ENCODE measurements at places on chromosomes 3 and 15.

- no peak for DNase-seq
These were observed at the start of gene TMEM212 for GRCh38 chr3:171842864-171843518. Gene TMEM212 (plus strand): TSS chr3:171843349. CDS start chr3:171843384, 35 bp downstream.

DNA sequence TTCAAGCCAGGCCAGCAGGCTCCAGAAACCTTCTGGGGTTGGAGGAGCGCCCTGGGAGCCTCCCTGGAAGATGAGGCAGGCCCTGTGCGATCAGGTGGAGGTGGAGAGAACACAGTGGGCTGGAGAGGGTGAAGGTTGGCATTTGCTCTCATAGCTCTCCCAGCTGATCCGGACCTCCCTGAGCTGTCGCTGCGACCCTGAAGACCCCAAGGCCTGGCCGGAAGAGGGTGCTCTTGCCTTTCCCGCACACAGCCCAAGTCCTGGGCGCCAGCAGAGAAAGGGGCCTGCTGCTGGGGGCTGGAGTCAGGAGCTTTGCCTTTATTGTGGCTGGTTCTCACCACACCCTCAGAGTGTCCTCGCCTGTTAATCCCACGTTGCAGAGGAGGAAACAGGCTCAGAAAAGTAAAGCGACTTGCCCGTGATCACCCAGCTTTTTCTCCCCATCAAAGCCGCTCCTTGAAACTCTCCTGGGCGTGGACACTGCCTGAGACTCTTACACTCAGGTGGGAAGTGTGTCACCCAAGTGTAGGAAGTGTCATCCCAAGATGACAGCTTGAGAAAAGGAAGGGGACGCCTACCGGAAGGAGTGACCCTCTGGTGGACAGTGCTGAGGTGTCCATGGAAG is 8.6 kb upstream of the RPL29 start:
- no peak for DNase-seq

DNA sequence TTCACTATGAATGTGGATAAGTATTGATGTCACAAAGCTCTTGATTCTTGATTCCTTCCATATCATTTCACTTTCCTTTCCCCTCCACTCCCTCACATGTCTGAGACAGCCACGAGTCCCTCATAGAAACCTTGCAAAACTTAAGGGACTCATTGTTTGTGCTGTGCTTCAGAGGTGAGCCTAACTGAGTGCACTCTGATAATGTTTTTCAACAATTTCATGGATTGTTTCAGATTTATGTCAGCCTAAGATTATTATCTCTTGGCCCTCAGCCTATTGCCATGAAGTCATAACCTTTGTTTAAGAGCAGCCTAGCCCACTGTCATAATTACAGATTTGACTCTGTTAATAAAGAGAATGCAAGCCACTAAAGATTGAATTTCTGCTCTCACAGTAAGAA is 363.6 kb downstream of the MECOM start:
- DNase-seq: no peak

- DNase-seq: no peak
These were observed 295.2 kb upstream of the THBS1 start for GRCh38 chr15:39285663-39286062.

- no peak for DNase-seq
These were observed 8.0 kb upstream of the KNG1 start for GRCh38 chr3:186708983-186709679.

- no peak for DNase-seq
These were observed 4.8 kb upstream of the HCLS1 start for GRCh38 chr3:121665488-121665887.

DNA sequence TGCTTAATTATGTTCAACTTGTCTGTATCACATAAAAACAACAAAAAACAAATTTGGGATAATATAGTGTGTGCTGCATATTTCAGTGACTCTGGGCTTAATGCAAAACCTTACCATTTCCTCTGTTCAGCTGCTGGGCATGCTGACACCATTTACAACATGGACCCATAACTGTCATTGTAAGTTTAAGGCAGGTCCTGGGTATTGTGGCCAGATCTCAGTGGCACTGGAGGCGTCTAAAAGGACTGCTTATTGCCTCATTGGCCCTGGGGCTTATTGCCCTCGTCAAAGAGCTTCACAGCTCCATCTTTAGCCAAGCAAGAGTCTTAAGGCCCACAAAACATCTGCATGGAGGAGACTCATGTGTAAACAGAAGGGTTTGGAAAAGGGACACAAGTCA is 390.2 kb downstream of the NR2F2 start:
- no peak for DNase-seq

DNA sequence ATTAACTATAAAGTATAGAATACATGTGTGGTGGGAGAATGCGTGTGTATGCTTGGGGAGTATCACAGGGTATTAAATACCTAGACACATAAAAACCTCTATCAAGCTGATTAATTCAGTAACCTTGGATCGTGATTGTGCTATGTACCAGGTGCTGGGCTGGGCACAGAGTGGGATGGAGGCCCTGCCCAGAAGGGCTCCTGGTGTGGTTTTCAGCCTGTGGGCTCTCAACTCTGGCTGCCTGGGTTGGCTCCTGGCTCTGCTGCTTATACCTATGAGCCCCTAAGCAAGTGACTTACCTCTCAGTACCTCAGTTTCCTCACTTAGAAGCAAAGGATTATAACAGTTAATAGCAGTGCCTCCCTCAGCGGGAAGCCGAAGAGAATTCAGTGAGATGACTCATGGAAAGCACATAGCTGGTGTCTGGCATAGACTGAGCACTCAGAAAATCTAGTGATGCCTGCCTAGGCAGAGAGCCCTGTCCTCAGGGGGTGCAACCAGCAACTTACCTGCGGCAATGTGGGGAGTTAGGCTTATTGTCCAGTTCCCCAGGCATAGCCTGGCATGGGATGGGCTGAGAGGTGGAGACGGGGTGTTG is 90.6 kb upstream of the MYZAP start:
- DNase-seq: no peak

GRCh38 chr3:5769825-5770224 is 582.3 kb downstream of the EDEM1 start:
- no peak for DNase-seq

GRCh38 chr3:2727610-2728318 is 382.4 kb downstream of the IL5RA start:
- no peak for DNase-seq

- DNase-seq: no peak
These were observed 31.5 kb downstream of the UBE2E1 start for GRCh38 chr3:23837286-23837685.

DNA sequence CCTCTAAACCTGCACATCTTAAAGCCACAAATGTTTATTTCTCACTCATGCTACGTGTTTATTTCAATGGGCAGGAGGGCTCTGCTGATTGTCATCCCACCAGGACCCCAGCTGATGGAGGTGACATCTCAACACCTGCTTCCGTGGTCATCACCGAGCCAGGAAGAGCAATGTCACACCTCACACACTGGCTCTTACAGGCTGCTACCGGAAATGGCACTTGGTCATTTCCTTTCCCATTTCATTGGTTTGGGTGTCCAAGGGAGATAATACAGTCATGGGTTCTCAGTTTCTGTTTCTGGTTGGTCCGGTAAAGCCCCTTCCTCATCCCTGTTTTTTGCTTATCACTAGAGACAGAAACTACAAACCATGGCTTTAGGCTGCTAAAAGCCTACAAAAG is 41.9 kb downstream of the ABHD2 start:
- DNase-seq: peak; percentile 19

GRCh38 chr15:58574631-58575030 is 142.8 kb downstream of the LIPC start:
- DNase-seq: no peak

DNA sequence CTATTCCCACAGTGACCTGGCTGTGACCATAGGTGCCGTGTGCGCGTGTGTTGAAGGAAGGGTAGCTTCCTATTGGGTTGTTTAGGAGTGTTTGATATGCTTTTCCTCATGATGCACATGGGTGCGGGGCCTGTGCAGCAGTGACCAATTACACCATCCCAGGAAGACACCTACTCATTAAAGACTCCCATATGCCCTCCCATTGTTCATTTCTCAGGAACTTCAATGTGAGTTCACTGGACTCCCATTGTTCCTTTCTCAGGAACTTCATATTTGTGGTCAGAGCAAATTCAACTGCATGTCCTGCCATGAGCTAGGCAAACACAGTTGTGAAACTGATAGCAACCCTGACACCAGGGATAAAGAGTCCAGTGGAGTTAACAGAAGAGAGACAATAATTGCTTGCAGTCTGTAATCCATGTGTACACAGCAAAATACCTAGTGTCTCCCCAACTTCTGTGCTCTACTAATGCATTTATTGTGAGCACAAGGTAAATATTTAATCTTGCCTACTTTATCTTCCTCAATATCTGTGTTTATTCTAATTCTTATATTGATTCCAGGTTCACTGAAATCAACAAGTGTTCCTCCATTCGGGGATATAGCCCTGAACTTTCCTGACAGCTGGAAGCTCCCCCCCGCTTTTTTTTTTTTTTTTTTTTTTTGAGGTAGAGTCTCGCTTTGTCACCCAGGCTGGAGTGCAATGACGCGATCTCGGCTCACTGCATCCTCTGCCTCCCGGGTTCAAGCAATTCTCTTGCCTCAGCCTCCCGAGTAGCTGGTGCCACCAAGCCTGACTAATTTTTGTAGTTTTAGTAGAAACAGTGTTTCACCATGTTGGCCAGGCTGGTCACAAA is 57.5 kb upstream of the GCNT3 start:
- DNase-seq: no peak

GRCh38 chr3:51382076-51382745 is 2.9 kb upstream of the MANF start:
- DNase-seq: no peak

- no peak for DNase-seq
These were observed 26.2 kb downstream of the CRTAP start for GRCh38 chr3:33139996-33140395.

- DNase-seq: no peak
These were observed 251.5 kb upstream of the CBLB start for GRCh38 chr3:106120356-106120755.

DNA sequence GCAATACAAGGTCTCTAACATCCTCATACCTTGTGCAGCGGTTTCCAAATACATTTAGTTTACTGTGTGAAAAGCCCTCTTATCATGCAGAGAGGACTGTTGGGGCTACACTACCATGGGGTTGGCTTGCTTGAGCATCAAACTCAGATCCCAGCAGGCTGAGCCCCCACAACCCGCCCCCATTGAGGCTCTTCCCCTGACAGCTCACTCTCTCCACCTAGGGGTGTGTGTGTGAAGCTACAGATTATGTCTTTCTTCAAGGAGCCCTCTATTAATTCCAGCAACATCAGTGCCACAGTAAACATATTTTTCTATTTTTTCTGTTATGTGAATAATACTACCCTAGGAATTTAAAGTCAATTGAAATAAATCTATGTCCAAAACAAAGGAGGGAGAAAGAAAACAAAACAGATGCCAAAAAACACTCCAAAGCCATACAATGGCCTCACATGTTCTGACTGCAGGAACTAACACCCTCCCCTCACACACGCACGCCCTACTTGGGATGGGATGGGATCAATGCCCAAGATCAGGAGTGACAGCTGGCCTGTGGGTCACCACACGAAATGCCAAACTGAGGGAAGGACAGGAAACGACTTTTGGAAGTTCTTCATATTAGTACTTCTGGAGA is 14.7 kb downstream of the TM4SF4 start:
- DNase-seq: no peak

GRCh38 chr3:14141602-14142341 is 16.9 kb downstream of the TMEM43 start:
- no peak for DNase-seq

DNA sequence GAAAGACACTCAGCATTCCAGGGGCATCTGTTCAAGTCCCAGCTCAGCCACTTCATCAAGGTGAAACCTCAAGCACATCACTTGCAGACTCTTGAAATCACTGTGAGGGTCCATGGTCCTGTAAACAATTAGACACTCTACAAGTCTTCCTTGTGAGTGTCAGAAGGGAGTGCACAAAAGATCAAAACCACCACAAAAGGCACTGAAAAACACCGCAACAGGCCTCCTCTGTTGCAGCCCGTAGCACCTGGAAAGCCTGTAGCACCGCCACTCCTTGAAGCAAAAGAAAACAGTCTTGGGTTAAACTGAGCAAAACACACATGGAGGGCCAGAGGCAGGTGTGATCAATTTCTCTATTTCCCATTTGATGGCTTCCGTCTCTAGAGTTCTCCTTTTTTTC is 63.8 kb upstream of the SNRK start:
- no peak for DNase-seq

GRCh38 chr3:69749461-69749860 is 10.2 kb downstream of the MITF start:
- DNase-seq: no peak

- DNase-seq: no peak
These were observed 319.9 kb upstream of the ICE2 start for GRCh38 chr15:60798821-60799220.

- DNase-seq: no peak
These were observed 55.3 kb upstream of the P2RY1 start for GRCh38 chr3:152779653-152780052.
